ENCODE measurements at places on chromosomes 4 and X. TPM values are rescaled to one million over a fixed set of nuclear protein-coding genes. Genes with fewer than 3 reads are reported as not detected.

- no peaks in the 10 kb centered on the region for H3K36me3 ChIP-seq
- H3K4me1 ChIP-seq = peaks cover 5% of the 10 kb centered on the region
- H3K4me3 ChIP-seq = no peak overlapping the region
- H3K27me3 ChIP-seq = no peaks in the 10 kb centered on the region
- no peak overlapping the region for H3K27ac ChIP-seq
These were observed 16.0 kb downstream of the RAB40A start for GRCh38 chrX:103503163-103503852.

GRCh38 chr4:128249787-128250668 lies 37.6 kb downstream of the PGRMC2 start:
- H3K27me3 ChIP-seq = no peaks in the 10 kb centered on the region
- no peaks in the 10 kb centered on the region for H3K4me1 ChIP-seq
- no peak overlapping the region for H3K4me3 ChIP-seq

Gene KCNIP4
- 0.26 TPM for total RNA-seq

- no peaks in the 10 kb centered on the region for H3K27me3 ChIP-seq
- H3K4me1 ChIP-seq = peaks cover 16% of the 10 kb centered on the region
- H3K4me3 ChIP-seq = peak overlapping the region; percentile 17
- H3K36me3 ChIP-seq = peaks cover 15% of the 10 kb centered on the region
- peak; percentile 87 for DNase-seq
These were observed 20.4 kb downstream of the PIN4 start for GRCh38 chrX:72201836-72202536.

DNA sequence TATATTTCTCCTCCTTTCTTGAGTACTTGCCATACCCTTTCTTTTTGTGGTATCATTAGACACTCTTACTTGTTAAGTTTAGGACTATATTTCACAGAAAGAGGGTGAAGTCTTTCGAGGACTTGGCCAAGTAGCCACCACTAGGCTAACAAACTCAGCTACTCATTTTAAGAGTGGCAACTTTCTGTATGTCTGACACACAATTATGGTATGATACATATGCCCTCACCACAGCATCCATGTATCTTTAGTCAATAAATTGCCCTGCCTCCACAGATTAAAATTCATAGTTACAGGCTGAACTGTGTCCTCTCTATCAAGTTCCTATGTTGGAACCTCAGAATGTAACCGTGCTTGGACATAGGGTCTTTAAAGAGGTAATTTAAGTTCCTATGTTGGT lies 23.2 kb downstream of the TAPT1 start:
- no peak overlapping the region for H3K27ac ChIP-seq
- H3K27me3 ChIP-seq = no peaks in the 10 kb centered on the region

Gene ETNPPL
- not detected for total RNA-seq

Gene TRPC5OS
- not detected for total RNA-seq

DNA sequence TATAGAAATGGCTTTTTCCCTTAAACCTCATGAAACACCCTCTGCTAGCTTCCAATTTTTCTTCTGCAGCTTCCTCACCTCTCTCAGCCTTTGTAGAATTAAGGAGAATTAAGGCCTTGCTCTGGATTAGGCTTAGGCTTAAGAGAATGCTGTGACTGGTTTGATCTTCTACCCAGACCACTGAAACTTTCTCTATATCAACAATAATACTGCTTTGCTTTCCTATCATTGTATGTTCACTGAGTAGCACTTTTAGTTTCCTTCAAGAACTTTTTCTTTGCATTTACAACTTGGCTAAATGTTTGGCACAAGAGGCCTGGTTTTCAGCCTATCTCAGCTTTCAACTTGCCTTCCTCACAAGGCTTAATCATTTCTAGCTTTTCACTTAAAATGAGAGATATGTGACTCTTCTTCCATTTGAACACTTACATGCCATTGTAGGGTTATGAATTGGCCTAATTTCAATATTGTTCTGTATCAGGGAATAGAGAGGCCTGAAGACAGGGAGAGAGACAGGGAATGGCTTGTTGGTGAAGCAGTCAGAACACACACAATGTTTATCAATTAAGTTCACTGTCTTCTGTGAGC lies 28.2 kb downstream of the TMEM154 start:
- no peak overlapping the region for H3K27ac ChIP-seq
- H3K36me3 ChIP-seq = peaks cover 2% of the 10 kb centered on the region
- peaks cover 4% of the 10 kb centered on the region for H3K4me1 ChIP-seq
- H3K27me3 ChIP-seq = no peaks in the 10 kb centered on the region

- no peaks in the 10 kb centered on the region for H3K36me3 ChIP-seq
- H3K27me3 ChIP-seq = no peaks in the 10 kb centered on the region
- no peak for DNase-seq
These were observed 47.1 kb downstream of the NDST3 start for GRCh38 chr4:118081434-118081833.

Gene ZC4H2
- total RNA-seq = 18.7 TPM

- H3K27ac ChIP-seq = no peak overlapping the region
- no peak overlapping the region for H3K4me3 ChIP-seq
- no peaks in the 10 kb centered on the region for H3K36me3 ChIP-seq
- H3K4me1 ChIP-seq = no peaks in the 10 kb centered on the region
- H3K27me3 ChIP-seq = no peaks in the 10 kb centered on the region
These were observed 138.7 kb downstream of the RAP1GDS1 start for GRCh38 chr4:98399915-98400314.

GRCh38 chrX:9804444-9804843 lies 18.2 kb downstream of the SHROOM2 start:
- H3K27ac ChIP-seq = no peak overlapping the region
- DNase-seq = no peak
- H3K36me3 ChIP-seq = no peaks in the 10 kb centered on the region
- no peaks in the 10 kb centered on the region for H3K4me1 ChIP-seq
- H3K27me3 ChIP-seq = no peaks in the 10 kb centered on the region

Gene TLR8
- total RNA-seq = not detected

DNA sequence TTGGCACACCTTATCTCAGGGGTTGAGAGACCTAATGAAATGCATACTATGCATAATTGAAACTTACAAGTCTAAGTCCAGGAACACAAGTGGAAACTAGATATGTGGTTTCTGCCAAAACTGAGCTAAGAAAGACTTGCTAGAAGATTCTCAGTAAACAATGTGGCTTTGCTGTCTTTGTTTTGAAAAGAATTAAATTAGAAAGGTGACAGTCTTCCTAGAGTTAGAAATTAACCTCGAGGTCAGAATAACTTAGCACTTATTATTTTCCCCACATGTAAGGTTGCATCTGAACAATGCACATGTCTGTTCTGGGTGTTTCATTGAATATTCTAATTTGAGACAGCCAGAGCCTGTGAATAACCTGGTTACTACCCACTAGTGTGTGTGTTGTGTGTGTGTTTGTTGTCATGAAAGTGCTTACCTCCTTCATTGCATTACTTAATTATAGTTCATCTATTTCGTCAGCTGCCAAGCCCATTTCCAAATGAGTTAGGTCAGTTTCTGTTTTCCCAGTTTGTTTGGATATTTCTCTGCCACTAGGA lies 1.5 kb downstream of the EREG start:
- no peak for DNase-seq
- no peaks in the 10 kb centered on the region for H3K27me3 ChIP-seq
- H3K36me3 ChIP-seq = no peaks in the 10 kb centered on the region
- no peak overlapping the region for H3K27ac ChIP-seq
- peaks cover 11% of the 10 kb centered on the region for H3K4me1 ChIP-seq

Gene AMBN
- not detected for total RNA-seq

- peaks cover 3% of the 10 kb centered on the region for H3K27me3 ChIP-seq
- H3K27ac ChIP-seq = peak overlapping the region; percentile 47
- H3K36me3 ChIP-seq = no peaks in the 10 kb centered on the region
- DNase-seq = peak; percentile 91
These were observed 127.9 kb downstream of the KLHL8 start for GRCh38 chr4:87092389-87093141.

GRCh38 chrX:37677765-37678164 lies 7.8 kb upstream of the XK start:
- no peaks in the 10 kb centered on the region for H3K36me3 ChIP-seq
- no peak overlapping the region for H3K27ac ChIP-seq
- no peaks in the 10 kb centered on the region for H3K4me1 ChIP-seq
- DNase-seq = no peak
- no peaks in the 10 kb centered on the region for H3K27me3 ChIP-seq

Gene ESX1
- 0.84 TPM for total RNA-seq

Gene ARHGAP6
- total RNA-seq = 0.30 TPM

DNA sequence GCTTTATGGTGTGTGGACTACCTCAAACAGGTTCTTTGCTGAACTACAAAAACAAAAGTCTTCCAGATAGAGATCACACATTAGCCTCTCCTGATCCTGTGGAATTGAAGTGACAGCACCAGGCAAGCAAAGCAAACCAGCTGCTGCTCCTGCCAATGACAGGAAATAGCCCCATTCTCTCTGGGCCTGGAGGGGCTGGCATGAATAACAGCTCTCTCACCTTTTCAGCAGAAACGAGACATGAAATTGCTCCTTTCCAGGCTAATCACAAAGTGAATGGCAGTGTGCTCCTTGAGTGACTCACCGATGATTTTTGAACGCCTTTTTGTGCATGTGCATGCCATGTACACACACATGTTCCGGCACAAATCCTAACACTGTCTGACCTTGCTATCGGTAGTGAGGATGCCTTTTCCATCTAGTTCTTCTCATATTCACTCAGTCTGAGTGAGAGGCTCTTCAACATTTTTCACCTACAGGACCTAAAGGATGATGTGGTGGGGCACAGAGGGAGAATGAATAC lies 24.4 kb downstream of the MFAP3L start:
- no peak overlapping the region for H3K4me3 ChIP-seq
- H3K27ac ChIP-seq = no peak overlapping the region

DNA sequence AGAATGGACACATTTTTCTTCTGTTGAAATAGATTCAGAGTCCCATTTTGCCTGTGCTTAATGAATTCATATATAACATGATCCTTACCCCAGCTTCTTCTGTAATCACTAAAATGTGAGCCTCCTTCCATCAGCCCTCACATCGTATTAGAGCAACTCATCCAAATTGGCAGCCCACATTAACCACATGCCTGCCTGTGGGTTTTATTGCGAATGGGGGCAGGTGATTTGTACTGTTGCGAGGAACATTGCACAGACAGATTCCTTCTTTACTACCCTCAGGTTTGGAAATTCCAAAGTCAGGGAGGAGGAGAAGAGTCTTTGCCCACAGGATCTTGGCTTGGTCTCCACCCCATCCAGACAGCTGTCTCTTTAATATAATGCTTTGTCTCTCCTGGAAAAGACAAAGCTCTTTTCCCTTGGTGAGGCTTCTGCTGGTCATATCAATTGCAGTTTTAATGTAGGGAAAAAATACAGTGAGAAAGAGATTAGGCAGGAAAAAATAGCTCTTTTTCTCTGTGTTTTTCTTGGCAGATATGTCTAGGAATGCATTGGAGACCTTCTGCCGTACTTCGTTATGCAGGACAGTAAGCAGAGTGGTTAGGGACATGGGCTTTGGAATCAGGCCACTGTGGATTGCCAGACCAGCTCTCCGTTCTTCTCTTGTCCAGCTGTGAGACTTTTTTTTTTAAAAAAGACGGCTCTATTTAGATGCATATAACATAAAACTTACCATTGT lies 371.2 kb downstream of the AFF2 start:
- H3K36me3 ChIP-seq = no peaks in the 10 kb centered on the region
- peaks cover 29% of the 10 kb centered on the region for H3K4me1 ChIP-seq
- peak; percentile 94 for DNase-seq

DNA sequence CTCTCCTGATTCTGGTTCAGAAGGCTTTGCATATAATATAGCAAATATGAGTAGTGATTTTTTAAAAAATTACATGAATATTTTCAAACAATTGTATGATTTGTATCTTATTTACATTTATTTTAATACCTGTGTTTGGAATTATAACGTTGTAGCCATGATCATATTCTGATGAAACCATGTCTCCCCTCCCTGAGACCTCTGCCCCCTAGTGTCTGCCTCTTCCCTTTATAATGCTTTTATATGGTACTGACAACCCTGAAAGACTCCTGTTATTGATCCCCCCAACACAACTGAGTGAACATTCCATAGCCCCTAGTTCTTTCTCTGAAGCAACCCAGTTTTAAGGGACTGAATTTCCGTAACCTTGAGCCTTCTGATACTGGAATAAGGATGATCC lies 187.4 kb downstream of the SOX3 start:
- H3K4me3 ChIP-seq = no peak overlapping the region
- peaks cover 2% of the 10 kb centered on the region for H3K4me1 ChIP-seq
- no peak for DNase-seq
- H3K27me3 ChIP-seq = no peaks in the 10 kb centered on the region
- H3K36me3 ChIP-seq = no peaks in the 10 kb centered on the region

Gene GPC4
- total RNA-seq = 86.4 TPM

- DNase-seq = no peak
- no peaks in the 10 kb centered on the region for H3K4me1 ChIP-seq
- no peak overlapping the region for H3K27ac ChIP-seq
- no peaks in the 10 kb centered on the region for H3K27me3 ChIP-seq
- no peak overlapping the region for H3K4me3 ChIP-seq
These were observed 898.8 kb downstream of the C4orf33 start for GRCh38 chr4:129994715-129995114.

- H3K36me3 ChIP-seq = no peaks in the 10 kb centered on the region
- no peak overlapping the region for H3K4me3 ChIP-seq
- H3K27ac ChIP-seq = no peak overlapping the region
- no peak for DNase-seq
- H3K27me3 ChIP-seq = no peaks in the 10 kb centered on the region
These were observed 118.4 kb upstream of the ENPEP start for GRCh38 chr4:110357521-110357920.

Gene CLTRN
- 1.0 TPM for total RNA-seq

- no peak for DNase-seq
- H3K4me3 ChIP-seq = no peak overlapping the region
- H3K36me3 ChIP-seq = no peaks in the 10 kb centered on the region
- no peak overlapping the region for H3K27ac ChIP-seq
- H3K4me1 ChIP-seq = no peaks in the 10 kb centered on the region
- H3K27me3 ChIP-seq = no peaks in the 10 kb centered on the region
These were observed 18.0 kb downstream of the ADH7 start for GRCh38 chr4:99417125-99417524.

- H3K27ac ChIP-seq = no peak overlapping the region
- H3K4me1 ChIP-seq = no peaks in the 10 kb centered on the region
- DNase-seq = no peak
- H3K27me3 ChIP-seq = no peaks in the 10 kb centered on the region
- H3K4me3 ChIP-seq = no peak overlapping the region
These were observed 115.5 kb upstream of the TMEM150C start for GRCh38 chr4:82677327-82677726.

DNA sequence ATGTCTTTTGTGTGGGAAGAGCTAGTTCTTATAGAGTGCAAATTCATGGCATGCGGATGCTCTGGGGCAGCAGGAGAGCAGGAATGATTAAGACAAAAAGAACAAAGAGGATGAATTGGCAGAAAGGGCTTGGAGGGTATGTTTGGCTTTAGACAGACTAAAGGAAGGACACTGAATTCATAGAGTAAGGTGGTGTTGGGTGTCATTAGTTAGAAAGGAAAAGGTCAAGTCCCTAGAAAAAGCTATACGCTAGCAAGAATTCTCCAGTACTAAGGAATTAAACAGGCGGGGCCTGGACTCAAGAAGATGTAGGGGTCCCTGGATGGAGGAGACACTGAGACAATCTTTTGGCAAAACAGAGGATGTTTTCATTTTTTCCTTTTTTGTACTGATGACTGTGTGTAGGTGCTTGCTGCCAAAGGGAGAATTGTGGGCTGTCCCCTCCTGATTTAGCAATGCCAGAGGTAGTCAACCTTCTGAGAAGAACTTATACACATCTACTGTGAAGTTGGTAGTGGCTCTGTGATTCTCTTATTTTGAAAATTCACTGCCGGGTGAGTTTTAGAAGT lies 391.0 kb downstream of the SPRY1 start:
- DNase-seq = no peak
- peaks cover 18% of the 10 kb centered on the region for H3K4me1 ChIP-seq
- no peak overlapping the region for H3K4me3 ChIP-seq
- H3K36me3 ChIP-seq = no peaks in the 10 kb centered on the region
- H3K27ac ChIP-seq = no peak overlapping the region

- H3K27ac ChIP-seq = no peak overlapping the region
- H3K27me3 ChIP-seq = no peaks in the 10 kb centered on the region
- no peaks in the 10 kb centered on the region for H3K36me3 ChIP-seq
- H3K4me3 ChIP-seq = no peak overlapping the region
- no peaks in the 10 kb centered on the region for H3K4me1 ChIP-seq
These were observed 60.9 kb upstream of the IBSP start for GRCh38 chr4:87738483-87738882.

Gene ARMCX4
- 9.6 TPM for total RNA-seq
